Activated T-cell treated with anti-CD3 and anti-CD28 coated beads, Interleukin-2, amount 50 U/mL, for 24 hours (primary cell): ENCODE measurements at places on chromosomes 2 and 18.

- DNase-seq = no peak
Observed at GRCh38 chr2:127707890-127708648, 6.8 kb downstream of the SFT2D3 start.

- no peak for DNase-seq
Observed at GRCh38 chr18:56516789-56517188, 121.6 kb downstream of the TXNL1 start.

DNA sequence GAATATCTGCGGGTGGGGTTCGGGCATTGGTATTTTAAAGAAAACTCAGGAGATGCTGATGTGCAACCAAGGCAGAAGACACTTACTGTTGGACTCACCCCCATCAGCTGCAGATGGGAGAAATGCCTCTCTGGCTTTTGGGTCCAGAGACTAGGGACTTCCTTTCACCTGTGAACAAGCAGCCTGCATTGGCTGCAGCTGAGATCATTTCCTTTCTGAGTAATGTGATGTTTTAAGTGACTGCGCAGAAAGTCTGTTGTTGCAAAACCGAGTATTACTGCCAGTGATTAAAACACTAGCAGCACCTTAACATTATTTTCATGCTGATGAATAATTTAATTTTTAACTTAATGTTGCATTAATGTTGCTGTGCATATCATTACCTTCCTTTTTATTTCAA lies 143.0 kb downstream of the TSN start:
- DNase-seq = no peak

DNA sequence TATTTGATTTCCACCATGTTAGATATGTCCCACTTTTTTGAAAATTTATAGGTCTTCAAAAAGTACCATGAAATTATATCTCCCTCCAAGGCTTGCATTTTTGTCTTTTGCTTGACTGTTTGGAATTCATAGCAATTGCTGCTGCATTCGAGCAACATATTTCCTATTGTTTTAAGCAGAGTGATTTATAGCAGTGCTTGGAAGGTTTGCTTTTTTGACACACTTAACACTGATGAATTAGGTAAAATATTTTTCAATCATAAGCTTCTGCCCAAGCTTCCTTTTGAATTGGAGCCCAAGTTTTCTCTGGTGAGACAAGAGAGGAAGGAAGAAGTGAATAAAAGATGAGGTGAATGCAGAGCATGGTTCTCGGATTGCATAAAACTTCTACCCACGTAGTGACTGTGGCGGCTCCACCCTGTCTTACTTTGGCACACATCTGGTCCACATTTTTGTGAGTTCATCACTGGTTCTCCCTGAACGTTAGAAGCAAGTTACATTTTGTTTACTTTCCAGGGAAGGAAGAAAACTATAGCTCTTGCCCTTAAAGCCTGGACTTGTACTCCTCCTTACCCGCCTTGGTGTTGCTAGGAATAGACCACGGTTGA lies 667.0 kb downstream of the TSN start:
- DNase-seq = no peak

DNA sequence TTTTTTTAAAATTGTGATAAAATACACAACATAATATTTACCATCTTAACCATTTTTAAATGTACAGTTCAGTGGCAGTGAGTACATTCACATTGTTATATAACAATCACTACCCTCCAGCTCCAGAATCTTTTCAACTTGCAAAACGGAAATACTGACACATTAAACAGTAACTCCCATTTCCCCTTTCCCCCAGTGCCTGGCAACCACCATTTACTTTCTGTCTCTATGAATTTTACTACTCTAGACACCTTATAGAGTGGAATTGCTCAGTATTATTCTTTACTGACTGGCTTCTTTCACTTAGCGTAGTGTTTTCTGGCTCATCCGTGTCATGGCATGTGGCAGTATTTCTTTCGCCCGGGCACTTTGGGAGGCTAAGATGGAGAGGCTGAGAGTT lies 32.6 kb downstream of the FASTKD2 start:
- DNase-seq = no peak

DNA sequence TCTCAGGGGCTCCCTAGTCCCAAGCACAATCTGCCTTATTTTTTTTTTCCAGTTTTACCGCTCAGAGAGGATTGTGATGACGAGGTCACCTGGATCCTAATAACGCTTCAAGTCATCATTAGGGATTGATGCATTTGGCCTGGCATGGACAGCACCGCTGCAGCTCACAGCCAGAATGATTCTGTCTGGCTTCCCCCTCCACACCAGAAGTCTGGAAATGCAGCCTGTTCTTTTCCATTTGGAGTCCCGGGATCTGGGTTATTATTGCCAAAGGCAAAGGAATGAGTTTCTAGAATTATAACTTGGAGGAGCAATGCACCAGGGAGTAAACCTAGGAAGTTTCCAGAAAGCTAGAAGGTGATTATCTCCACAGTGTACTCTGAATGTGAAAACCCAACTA lies 81.1 kb upstream of the TAF1B start:
- no peak for DNase-seq

- DNase-seq = no peak
Observed at GRCh38 chr2:198282061-198282460, 477.7 kb downstream of the PLCL1 start.

GRCh38 chr2:24832521-24832920 lies 39.3 kb downstream of the CENPO start:
- DNase-seq = no peak

DNA sequence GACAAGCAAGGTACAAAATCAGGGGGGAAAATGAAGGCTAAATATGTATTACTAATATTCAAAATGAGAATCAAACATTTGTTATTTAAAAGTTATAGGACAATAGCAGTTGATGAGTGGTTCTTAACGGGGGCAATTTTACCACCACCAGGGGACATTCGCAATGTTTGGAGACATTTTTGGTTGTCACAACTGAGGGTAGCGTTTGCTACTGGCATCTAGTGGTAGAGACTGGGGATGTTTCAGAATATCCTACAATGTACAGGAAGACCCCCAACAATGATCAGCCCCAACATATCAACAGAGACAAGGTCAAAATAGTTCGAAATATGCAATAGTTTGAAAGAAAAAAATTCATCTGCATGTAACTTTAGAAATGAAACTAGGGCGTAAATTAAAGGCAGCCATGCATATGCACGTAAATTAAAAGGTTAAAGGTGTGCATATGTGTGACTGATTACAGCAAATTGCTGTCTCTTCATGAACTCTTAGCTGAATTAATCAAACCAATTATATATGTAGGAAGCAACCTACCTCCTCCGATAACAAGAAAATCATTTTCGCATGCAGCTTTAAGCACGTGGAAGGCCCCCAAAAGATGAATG lies 61.2 kb upstream of the CUL3 start:
- no peak for DNase-seq

DNA sequence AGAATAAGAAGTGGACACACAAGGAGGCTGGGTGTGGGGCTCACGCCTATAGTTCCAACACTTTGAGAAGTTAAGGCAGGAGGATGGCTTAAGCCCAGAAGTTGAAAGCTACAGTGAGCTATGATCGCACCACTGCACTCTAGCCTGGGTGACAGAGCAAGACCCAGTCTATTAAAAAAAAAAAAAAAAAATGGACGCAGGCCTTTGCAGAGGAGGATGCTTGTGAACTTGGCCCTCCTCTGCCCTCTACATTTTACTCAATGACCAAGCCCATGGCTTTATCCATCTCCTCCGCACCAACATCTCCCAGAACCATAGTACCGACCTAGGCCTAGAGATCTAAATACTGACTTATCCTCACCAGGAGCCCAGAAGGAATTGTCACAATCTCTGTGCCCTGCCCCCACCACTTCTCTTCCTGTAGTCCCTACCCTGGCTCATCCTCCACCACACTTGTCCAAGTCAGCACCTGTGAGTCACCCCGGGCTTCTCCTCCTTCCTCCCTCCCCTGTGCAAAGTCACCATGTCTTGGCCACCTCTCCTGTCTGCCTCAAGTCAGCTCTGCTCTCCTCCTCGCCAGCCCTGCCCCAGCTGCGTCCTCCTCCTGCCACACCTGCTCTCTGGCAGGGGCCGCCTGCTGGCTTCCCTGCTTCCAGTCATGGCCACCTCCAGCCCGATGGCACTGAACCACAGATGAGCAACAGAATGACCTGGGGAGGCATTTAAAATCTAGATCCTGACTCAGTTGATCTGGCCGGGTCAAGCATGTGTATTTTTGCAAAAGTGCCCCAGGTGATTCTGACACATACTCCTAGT lies 35.8 kb upstream of the ASPRV1 start:
- no peak for DNase-seq

DNA sequence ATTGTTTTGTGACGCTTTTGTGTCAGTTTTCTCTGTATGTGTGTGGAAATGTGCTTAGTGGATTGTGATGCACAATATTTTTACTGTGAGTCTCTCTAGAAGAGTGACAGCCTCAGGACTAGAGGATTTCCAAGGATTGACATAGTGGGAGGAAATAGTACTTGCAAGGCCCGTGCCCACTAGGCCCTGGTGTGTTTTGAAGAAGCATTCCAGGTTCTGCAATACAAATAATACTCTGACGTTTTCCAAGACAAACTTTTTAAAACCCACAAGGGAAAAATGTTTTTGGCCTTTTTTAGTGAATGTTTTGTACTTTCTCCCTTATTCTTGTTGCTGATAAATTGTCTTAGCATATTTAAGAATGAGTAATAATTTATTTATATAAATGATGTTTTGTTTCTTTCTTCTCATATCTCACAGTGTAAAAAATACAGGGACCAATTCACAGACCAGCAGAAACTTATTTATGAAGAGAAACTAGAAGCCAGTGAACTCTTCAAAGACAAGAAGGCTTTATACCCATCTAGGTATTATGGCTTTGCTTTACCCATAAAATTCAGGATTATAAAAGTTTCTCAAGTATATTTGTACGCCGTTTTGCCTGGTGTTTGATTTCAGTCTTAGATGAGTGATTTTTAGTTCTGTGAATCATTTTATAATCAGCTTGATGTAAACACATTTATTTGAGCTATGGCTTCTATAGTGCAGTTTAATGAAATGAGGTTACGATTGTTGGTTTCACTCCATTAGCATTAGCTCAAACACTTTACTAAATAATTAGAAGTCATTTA lies 165.6 kb downstream of the MYO1B start:
- no peak for DNase-seq

DNA sequence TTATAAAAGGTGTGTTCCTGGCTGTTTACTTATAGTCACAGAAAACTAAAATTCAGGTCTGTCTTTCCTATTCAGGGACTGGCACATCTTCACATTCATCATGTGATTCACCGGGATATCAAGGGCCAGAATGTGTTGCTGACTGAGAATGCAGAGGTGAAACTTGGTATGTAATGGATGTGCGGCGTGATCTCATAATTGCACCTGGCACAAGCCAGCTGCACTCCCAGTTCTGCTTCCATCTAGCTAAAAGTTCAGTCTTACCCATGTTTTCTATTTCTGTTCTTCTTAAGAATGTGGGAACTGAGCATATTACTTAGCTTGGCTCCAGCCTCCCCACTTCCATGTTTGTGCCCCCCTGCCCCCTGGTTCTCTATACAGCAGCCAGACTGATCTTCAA lies 131.9 kb downstream of the MAP4K4 start:
- DNase-seq = no peak

DNA sequence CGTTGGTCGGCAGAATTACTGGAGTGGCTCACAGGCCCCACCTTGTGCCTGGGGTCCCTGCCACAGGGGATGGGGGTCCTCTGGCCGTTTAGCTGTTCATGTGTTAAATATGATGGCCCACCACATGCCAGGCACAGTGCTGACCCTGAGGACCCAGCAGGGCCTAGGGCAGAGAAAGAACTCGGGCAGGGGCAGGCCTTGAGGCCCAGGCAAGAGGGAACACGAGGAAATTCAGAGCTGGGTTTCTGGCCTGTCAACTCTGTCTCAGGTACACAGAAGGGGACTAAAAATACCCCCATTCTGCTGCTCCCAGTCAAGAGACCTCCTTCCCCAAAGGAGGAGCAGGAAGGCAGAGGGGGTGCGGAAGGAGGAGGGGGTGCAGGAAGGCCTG lies 66.2 kb downstream of the DNMT3A start:
- DNase-seq = no peak

DNA sequence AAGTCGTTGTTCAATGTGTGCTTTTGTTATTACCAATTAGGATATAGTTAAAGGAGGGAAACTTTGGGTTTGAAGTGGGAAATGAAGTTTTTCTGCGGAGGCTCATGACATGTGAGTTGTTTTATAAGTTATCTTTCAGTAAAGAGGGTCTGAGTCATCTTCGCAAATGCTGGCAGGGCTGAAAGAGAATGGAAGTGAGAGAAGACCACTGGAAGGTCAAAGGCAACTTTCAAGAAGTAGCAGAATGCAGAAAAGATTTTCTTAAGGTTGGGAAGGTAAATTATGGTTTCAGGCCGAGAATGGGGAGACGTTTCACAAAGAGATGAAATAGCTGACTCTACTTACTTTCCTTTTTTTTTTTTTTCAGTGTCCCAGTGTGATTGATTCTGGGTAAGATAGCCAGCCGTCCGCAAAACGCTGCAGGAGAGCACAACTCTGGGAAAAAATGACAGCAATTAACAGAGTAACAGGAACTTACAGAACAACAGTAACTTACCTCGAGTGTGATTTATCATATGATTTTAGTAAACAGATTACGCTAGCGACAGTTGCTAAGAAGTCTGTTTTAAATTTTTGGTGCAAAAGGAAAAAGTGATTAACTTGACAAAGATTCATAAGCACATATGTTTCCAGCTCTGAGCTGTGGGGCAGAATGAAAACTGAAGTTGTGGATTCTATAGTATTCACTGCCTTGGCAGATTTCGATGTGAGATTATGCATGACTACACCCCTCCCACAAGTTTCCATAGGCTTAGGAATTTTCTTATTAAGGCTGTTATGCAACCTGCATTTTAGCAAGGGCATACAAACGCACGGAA lies 46.8 kb upstream of the ACTR3 start:
- DNase-seq = no peak

DNA sequence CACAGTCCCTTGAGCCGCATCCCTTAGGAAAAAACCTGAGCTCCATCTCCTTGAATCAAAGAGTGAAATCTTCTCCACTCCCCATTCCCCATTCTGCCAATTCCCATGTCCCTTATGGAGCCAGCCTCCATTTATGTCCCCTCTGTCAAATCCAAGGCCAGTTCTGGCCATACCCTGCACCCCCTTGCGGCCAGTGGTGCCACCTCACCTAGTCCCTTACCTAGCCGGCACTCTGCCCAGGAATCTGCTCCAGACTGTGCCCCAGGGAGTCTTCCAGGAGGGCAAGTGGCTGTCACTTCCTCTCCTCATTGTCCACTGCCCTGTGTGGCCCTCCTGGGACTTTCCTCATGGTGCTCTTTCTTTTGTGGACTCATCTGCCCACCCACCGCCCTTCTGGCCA lies 195.4 kb upstream of the RMP24 start:
- no peak for DNase-seq

DNA sequence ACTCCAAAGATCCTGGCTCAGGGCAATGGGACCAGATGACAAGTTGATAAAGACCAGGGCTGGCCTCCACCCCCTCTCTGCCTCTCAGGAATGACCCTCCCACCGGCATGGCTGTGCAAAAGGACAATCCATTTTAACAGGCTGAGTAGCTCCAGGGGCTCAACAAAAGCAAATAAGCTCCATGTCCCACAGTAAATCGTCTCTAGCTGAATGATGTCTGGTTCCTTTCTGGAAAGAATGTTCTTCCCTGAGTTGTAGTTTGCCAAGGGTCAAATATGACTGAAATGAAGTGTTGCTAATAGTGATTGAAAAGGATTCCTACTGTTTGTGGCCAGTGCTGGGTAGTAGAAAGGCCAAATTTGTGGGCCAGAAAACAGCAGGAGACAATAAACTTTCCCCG lies 434.4 kb upstream of the ETAA1 start:
- no peak for DNase-seq
